ENCODE measurements at places on chromosomes 3 and 15. TPM values are rescaled to one million over a fixed set of nuclear protein-coding genes. Genes with fewer than 3 reads are reported as not detected.

GRCh38 chr3:112582244-112582874 is 20.5 kb downstream of the SLC35A5 start:
- DNase-seq: no peak

DNA sequence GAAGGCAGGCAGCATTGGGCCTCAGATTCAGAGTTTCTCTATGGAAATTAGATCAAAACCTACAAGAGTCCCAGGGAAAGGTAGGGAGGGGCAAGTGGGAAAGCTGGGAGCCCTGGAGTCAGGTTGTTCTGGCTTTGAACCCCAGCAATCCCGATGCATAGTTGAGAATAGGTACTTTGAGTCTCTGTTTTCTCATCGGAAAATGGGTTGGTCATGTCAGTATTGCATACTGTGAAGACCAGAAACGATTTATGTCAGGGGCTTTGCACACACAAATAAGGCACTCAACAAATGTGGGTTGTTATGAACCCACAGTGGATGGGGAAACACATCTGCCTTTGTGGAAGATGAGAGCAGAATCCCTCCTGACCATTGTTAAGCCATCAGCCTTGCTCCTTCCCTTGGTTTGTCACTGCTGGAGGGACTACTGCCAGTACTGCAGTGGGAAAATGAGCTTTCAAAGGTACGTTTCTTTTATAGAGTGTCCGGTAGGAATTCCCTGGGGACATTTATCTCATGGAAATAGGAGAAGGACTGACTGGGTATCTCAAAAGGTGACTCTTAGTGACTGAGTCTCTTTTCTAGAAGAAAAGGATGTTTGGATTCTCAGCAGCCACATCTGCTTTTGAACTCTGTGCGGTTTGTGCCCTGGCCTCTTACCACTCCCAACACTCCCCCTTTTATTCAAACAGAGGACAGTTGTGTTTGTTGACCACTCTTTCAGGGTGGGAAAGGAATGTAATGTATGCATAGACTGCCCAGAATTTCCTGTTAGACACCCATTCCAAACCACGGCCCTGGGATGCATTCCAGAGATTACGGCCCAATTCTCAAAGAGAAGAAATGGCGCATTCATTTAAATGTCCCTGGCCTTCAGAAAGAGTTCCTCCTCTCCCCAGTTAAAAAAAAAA is 54.6 kb upstream of the VILL start:
- no peak for DNase-seq

Gene KIF9
- total RNA-seq: 8.4 TPM

Gene SLC12A1
- not detected for total RNA-seq

Gene CTDSPL2
- total RNA-seq: 16.6 TPM

Gene CORO2B
- total RNA-seq: 6.6 TPM

DNA sequence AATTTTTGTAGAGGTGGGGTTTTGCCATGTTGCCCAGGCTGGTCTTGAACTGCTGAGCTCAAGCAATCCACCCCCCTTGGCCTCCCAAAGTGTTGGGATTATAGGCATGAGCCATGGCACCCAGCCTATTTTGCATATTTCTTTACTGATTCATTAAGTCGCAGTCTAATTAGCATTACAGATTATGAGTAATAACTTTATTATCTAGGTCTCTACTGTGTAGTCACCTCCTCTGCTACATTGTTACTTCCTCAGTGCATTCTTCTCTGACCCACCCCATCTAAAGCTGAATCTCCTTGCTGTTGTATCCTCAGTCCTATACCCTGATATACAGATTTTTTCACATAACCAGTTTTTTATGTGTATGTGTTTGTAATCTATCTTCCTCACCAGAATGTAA is 61.7 kb downstream of the TFDP2 start:
- no peak for DNase-seq

DNA sequence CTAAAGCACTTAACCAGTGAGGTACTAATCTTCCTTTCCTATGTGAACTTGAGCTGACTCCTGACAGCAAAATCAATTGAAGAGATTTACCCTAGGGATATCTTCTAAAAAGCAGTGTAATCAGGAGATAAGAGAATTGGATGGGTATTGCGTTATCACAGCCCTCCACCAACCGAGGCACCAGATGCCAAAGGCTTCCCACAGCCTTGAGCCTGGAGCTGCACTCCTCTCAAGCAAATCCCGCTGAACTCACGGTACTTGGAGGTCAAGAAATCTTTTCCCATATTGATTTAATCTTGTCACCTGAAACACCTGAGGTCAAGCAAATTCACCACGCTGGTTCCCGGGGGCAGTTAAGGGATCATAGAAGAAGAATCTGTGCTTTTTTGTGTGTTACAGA is 346.8 kb downstream of the TBL1XR1 start:
- no peak for DNase-seq

Measured in Right ventricle myocardium superior (tissue), 1 donor.